ENCODE measurements at places on chromosomes 2 and 18.

GRCh38 chr2:237352279-237352845, 61.6 kb downstream of the COL6A3 start:
- DNase-seq: no peak

DNA sequence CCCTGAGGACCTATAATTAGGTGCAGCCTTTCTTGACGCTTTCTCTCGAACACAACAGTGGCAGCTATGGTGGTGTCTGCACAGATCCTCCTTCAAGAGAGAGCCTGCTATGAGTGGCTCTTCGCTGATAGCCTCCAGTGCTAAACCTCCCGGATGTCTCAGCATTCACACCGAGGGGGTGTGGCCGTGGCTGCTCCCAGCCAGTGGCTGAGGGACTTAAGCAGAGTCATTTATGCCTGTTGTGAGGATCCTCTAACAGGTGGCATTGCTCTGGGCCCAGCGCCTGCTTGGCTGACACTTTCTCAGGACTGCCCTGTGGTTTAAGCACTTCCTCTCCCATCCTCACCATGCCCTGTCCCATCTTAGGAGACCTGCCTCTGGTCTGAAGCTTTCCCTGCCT, 592.0 kb upstream of the LRRTM1 start:
- DNase-seq: no peak

- no peak for DNase-seq
These were observed 38.4 kb downstream of the PPM1B start for GRCh38 chr2:44207102-44207501.

- DNase-seq: no peak
These were observed 74.3 kb upstream of the CYRIA start for GRCh38 chr2:16739778-16740581.

- DNase-seq: no peak
These were observed 14.4 kb upstream of the BZW1 start for GRCh38 chr2:200797242-200797770.

DNA sequence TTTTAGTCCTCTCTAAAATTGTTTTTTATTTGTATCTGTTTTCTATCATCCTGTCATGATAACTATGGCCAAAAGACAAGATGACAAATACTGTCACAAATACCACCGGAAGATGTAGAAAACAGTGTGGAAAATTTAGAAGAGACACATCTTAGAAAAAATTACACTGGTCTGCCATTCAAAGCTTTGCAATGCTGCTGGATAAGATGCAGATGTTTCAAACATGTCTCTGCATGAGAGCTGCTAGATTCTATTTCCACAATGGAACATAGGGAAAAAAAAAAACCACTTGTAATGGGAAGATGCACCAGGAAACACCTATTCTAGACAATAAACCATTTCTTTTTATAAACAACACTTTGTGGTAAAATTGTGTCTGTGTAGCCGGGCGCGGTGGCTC, 5.8 kb upstream of the TAF1B start:
- no peak for DNase-seq

GRCh38 chr2:48016225-48017019, 110.1 kb upstream of the FBXO11 start:
- DNase-seq: no peak

- no peak for DNase-seq
These were observed 47.6 kb upstream of the MSTN start for GRCh38 chr2:190110131-190110530.

DNA sequence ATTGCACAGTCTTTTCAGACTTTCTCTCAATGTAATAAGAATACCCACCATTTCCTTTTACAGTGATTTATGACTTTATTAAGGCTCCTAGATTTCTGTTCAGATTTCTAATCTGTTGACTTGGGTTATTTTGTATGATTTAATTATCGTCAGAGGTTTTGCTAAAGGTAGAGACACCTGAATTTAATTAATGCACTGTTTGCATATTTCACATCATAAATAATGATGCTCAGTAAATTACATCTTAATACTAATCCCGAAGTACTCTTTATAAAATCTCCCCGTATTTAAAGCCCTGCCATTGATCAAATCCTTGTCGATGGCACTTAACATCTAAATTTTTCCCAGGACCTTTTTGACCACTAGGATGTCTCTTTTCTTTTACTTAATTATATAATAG, 399.9 kb downstream of the MEIS1 start:
- no peak for DNase-seq

- no peak for DNase-seq
These were observed 273.6 kb downstream of the PAX3 start for GRCh38 chr2:222024932-222025880.

- DNase-seq: no peak
These were observed 44.7 kb downstream of the HS1BP3 start for GRCh38 chr2:20606198-20606597.

- DNase-seq: no peak
These were observed 20.9 kb upstream of the CFAP36 start for GRCh38 chr2:55498582-55498981.

- DNase-seq: no peak
These were observed 6.1 kb upstream of the ANKRD62 start for GRCh38 chr18:12087471-12088025.

- DNase-seq: no peak
These were observed 45.0 kb downstream of the TCF7L1 start for GRCh38 chr2:85178154-85178553.

DNA sequence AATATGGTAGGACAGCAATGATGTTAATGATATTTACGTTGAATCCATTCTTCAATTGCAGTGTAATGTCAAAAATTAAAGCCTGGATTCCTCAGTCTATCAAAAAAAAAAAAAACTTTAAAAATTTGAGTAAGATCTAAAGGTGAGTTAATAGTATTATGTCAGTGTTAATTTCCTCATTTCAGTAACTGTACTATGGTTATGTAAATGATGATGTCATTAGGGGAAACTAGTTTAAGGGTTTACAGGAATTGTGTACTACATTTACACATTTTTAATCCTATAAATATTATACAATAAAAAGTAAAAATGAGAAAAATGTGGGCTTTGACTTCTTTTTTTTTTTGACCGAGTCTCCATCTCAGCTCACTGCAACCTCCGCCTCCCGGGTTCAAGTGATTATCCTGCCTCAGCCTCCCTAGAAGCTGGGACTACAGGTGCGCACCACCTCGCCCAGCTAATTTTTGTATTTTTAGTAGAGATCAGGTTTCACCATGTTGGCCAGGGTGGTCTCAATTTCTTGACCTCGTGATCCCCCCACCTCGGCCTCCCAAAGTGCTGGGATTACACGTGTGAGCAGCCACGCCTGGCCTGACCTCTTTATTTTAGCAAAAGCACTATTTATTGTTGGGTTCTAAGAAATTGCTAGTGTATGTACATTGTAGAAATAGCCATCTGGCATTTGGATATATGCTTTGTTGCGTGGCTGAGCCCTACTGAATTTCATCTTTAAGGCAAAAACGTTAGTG, 106.5 kb downstream of the XIRP2 start:
- DNase-seq: no peak

DNA sequence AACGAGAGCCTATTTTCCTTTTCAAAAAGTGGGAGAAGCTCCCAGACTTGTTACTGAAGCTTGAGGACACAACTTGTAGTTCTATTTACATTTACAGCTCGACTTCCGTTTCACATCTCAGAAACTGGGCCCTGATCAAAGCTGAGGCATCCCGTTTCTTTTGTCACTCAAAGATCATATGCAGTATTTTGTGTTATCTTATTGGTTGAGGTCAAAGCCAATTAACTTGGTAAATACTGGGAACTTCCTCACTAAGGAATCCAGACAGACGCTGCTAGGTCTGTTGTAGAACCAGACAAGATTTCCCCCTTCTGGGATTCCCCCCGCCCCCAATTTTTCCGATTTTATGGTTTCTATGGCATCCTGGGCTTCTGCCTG, 50.3 kb downstream of the TSN start:
- DNase-seq: no peak

DNA sequence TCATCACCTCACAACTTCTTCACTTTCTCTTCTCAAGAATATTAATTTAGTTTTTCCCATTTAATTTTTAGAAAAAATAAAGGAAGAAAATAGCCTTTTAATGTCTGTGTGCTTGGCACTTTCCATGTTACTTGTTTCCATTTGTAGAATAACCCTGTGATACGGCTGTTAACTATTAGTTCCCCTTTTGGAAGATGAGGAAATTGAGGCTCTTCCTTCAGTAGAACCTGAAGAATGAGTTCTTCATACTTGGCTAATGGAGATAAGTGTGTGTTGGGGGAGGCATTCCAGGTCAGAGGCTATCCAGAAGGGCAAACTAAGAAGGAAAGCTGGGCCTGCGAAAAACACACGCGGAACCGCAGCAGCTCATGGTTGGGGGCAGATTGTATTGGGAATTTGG, 38.3 kb downstream of the ZNF532 start:
- no peak for DNase-seq

GRCh38 chr18:34357944-34358580, 133.3 kb upstream of the NOL4 start:
- DNase-seq: no peak

- DNase-seq: no peak
These were observed 19.7 kb downstream of the CLIP4 start for GRCh38 chr2:29134933-29135332.

DNA sequence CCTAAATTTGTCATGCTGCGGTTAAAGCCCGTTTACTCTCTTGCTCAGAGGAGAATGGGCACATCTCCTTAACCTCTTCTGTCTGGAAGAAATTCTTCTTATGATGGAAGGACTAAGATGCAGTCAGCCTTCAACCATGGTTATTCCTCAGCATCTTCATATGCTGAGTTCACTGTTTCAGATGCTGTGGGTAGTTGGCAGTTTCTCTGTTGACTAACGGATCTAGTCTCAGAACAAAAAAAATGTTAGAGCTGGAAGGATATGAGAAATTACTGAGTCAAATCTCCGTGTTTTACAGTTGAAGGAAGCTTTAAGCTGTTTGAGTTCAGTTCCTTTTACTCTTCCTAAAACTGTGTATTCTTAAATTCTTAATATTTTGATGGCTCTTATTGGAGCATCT, 43.6 kb upstream of the PGAP1 start:
- no peak for DNase-seq

DNA sequence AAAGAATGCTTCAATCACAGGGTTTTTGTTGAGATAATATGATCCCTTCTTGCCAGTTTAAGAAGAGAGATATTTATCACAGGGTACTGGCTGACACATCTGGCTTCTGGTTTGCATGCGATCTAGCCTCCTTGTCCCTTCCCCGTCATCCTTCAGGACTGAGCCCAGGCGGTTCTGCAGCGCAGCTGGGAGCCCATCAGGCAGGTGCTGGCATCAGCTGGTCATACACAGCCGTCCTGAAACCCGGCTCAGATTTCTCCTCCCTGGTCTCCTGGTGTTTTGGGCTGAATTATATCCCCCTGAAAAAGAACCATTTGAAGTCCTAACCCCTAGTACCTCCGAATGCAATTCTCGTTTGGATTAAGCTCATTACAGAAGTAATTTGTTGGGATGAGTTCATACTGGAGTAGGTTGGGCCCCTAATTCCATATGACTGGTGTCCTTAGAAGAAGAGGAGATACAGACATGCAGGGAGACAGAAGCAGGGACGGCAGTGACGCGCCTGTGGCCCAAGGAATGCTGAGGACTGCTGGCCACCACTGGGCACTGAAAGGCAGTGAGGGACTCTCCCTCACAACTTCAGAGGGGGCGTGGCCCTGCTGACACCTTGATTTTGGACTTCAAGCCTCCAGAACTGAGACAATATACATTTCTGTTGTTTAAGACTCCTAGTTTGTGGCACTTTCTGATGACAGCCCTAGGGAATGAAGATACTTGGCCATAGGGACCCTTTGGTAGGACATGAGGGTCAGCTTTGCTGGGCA, 83.9 kb upstream of the ODC1 start:
- DNase-seq: no peak

- DNase-seq: no peak
These were observed 214.8 kb upstream of the PID1 start for GRCh38 chr2:229485857-229486256.

All from activated naive CD4-positive, alpha-beta T cell treated with Interleukin-2 at 50 U/mL for 16 hours (primary cell).